ENCODE measurements at places on chromosomes 4 and X.

- no peak for DNase-seq
Measured at GRCh38 chr4:71827826-71828225, 43.9 kb upstream of the GC start.

DNA sequence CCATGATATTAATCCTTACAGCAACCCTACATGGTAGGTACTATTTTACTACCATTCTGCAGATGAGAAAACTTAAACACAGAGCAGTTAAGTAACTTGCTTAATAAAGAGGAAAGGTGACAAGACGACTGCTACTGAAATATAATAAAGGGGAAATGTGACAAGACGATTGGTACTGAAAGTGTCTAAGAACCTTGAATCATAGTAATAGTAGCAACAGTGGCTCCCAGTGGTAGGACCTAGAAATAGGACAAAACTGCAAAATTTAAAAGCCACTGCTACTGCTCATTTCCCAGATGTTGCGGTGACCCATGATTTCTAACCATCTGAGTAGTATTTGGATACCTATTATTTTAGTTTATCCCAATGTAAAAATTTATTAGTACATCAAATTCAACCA, 89.5 kb downstream of the TASL start:
- DNase-seq: no peak

- DNase-seq: no peak
Measured at GRCh38 chrX:141652286-141652685, 46.3 kb downstream of the SPANXD start.

DNA sequence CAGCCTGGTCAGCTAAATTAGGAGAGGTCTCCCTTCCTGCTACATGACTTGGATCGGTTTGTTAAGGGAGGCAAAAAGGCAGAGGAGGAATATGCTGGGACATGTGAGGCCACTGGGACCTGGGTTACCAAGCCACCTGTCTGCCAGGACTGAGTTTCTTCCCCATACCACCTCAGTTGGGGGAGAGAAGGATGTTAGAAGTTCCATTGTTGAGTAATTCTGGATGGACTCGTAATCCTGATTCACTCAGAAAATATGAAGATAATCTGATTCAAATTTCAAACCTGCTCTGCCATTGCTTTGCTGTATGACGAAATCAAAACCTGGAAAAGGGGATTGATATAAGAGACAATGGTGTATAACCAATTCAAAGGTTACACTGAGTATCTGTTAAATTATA, 97.4 kb upstream of the S100G start:
- no peak for DNase-seq

GRCh38 chr4:78990938-78991810, 51.9 kb upstream of the PAQR3 start:
- DNase-seq: no peak

DNA sequence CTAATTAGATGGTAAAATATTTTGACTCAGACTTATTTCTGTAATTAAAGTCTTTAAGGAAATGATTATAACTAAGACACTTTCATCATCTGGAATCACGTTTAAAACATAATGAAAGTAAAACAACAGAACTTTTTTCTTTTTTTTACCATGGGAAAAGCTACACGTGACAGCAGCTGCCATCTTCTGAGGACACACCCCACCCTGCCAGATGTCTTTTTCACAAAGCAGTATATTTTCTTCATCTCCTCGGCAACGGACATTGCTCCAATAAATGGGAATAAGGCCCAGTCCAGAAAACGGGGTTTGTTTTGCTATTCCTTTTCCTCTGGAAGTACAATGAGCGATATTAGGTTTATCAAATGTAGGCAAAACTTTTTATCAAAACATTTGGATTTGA, 17.5 kb downstream of the PRSS12 start:
- DNase-seq: no peak

All from activated CD4-positive, alpha-beta T cell treated with anti-CD3 and anti-CD28 coated beads, Interleukin-2, amount 50 U/mL, for 24 hours (primary cell).